ENCODE measurements at places on chromosomes 5 and 9.

DNA sequence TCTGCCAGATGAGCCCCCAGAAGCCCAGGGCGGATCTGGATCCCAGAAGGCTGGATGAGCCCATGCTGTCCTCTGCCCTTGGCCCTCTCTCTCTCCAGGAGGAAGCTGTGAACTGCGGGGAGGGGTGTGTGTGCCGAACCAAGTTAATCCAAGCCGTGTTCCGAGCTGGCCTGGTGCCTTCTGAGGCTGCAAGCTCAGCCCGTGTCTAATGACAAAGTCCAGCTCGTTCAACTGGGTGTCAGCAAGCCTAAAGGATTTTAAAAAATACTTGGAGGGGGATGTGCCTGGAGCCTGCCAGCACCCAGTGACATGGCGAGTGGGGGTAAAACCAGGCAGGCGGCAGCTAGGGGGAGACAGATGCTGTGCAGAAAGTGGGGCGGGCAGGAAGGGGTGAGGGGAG lies 8.0 kb downstream of the STC2 start:
- DNase-seq, result no peak

- DNase-seq, result no peak
These were observed 322.4 kb downstream of the TMEM161B start for GRCh38 chr5:87946271-87946670.

GRCh38 chr5:114387433-114387832 lies 25.6 kb downstream of the KCNN2 start:
- no peak for DNase-seq

DNA sequence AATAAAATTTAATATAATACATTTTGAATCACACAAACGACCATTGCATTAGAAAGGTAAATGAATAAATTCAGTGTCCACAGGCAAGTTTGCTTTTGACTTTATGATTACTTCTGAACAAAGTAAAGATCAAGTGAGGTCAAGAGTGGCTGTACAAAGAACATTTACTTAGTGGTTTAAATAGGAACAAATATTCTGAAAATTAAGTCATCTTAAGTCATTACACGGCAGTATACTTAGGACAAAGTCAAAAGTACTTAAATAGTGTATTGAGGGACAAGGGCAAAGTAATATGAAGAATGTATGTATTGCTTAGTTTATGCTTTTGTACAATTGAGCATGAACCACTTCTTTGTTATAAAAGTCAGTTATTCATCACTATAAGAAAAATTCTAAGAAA lies 1511.2 kb upstream of the CDH9 start:
- DNase-seq, result no peak

- no peak for DNase-seq
These were observed 74.5 kb downstream of the XRCC4 start for GRCh38 chr5:83151821-83152220.

DNA sequence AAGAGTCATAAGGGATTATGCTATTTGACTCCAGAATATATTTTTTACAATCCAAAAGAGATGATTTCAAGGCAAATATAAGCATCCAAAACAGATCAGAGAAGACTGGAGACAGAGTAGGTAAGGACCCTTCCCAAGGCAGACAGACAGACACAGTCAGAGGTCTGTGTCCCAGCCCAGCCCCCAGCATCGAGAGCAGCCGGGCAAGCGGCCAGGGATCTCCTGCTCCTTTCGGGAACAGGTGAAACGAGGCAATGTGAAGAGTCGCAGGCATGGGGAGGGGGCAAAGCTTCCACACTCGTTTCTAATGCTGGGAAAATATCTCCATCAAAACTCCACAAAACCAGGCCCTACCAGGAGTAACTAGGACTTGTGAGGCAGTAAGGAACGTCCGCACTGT lies 5.8 kb downstream of the PAEP start:
- no peak for DNase-seq

- DNase-seq, result no peak
These were observed 118.7 kb upstream of the NEK6 start for GRCh38 chr9:124139001-124139400.

- no peak for DNase-seq
These were observed 8.0 kb downstream of the SYNPO start for GRCh38 chr5:150648294-150649107.

DNA sequence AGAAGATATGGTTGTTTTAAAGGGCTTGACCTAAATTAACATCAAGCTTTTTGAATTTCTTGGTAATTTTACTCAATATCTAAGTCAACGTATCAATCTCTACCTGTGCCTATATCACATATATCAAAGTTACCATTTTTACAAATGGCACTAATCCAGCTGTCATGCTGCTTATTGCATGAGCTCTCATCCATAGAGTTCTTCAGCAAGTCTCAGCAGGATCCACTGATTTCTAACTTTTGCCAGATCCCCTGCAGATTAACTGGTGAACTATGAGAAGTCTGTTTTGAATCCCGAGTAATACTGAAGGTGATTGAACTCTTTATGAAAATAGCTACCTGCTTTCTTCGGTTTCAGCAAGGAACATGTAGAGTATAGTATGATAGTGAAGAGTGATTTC lies 1239.8 kb upstream of the ACO1 start:
- no peak for DNase-seq

DNA sequence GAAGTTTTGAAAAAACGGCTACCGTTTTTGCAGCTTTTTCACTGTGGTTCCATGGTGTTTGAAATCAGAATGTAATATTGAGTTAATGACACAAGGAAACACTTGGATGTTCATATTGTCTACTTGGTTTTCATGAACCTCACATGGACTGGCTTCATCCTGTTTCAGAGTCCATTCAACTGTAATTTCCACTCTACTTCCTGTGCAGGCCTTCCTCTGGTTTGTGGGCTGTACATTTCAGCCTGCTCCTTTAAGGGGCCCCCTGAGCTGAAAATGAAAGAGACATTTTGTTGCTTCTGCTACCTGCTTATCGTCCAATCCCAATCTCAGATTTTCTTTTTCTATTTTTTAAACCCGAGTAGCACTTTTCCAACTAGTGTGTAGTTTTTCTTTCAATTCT lies 41.8 kb upstream of the CDKN2B start:
- DNase-seq, result peak; percentile 30

- no peak for DNase-seq
These were observed 94.7 kb downstream of the FGF10 start for GRCh38 chr5:44294516-44294915.

GRCh38 chr5:38257308-38258041 lies 884 bp upstream of the EGFLAM start:
- DNase-seq, result no peak

GRCh38 chr5:32953694-32954093 lies 242.6 kb downstream of the NPR3 start:
- no peak for DNase-seq

- no peak for DNase-seq
These were observed 73.3 kb upstream of the SARDH start for GRCh38 chr9:133811471-133811870.

DNA sequence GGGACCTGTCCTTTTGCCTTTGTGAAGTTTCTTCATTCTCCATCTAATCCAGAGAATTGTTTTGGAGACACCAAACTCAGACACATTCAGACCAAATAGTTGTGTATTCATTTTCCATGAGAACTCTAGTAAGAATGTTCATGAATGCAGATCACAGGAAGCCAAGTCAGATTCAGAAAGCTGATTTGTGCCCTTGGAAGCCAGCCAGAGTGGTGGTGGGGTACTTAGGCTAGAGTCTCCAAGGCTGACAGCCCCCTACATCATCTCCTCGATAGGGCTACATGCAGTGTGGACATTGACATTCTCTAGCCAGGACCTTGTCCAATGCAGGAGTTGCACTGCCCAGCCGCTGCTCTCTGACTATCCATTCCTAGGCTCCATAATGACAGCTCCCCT lies 137.6 kb downstream of the UGCG start:
- no peak for DNase-seq

DNA sequence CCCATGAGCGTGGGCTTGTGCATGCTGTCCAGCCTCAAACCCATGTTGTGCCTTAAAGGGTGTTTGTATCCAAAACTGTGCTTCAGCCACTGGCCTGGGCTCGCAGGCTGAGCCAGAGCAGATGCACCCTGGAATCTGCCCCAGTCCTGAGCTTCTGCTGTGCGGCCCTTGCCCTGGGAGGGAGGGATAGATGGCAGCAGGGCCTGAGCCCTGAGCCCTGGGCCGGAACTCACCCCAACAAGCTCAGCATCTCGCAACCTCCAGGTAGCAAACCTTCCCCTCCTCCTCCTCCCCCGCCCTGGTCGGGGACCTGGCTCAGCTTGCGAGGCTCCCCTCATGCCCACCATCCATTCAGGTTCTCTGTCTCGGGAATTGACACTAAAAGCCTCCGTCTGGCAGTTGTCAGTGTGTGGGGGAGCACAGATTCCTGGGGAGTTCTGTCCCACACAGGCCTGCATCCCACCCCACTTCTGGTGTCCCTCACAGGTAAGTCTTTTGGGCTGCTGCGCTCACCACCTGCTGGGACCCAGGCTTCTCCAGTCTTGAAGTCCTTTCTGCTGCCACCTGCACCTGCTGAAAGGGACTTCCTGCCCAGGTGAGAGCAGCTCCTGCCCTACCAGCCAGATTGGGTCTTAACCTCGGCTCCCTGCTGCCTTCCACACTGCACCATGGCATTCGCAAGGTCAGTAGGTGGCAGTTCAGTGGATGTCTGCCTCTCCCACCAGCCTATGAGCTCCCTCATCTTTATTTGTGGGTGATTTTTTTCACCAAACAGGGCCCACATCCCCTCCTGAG lies 55.2 kb upstream of the OLFM1 start:
- DNase-seq, result no peak

- DNase-seq, result no peak
These were observed 114.1 kb downstream of the CDK5RAP2 start for GRCh38 chr9:120465685-120466407.

DNA sequence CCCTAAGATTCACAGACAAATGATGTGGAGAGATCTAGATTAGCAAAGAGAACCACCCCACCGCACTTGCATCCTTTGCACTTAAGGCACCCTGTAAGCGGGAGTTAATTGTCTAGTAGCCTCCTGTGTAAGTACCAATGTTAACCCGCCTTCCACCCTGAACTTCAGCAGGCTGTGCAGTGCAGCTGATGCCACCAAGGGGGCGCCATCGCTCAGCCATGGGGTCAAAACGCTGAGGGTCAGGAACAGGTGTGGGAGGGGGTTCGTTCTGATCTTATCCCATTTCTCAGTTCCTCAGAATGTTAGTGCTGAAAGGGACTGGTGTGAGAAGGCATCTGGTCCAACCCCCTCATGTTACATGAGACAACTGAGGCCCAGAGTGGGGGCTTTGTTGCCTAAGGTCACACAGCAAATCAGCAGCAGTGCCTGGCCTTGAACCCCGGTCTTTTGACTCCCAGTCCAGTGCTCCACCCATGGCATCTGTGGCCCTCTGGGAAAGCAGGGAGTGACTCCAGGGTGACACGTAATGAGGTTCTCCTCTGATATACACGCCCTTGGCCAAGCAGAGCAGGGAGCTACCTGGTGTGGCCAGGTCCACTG lies 57.3 kb downstream of the CYFIP2 start:
- no peak for DNase-seq

DNA sequence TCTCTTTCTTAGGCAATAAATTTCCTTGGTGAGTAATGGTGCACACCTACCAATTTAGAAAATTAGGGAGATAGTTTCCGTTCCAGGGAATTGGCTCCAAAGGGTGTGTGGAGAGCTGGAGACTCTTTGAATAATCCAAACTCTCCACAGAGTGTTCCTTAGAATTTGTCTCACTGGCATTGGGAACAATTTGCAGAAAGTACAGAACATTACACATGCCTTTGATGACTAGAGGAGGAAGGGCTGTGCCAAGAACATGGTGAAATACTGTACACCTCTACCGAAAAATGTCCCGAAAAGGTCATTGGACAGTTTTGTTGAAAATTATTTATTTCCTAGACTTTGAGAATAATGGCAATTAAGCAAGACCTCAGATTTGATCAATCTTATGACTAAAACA lies 214.2 kb upstream of the MPDZ start:
- DNase-seq, result no peak

- no peak for DNase-seq
These were observed 4.3 kb upstream of the QRFP start for GRCh38 chr9:130900701-130901497.

DNA sequence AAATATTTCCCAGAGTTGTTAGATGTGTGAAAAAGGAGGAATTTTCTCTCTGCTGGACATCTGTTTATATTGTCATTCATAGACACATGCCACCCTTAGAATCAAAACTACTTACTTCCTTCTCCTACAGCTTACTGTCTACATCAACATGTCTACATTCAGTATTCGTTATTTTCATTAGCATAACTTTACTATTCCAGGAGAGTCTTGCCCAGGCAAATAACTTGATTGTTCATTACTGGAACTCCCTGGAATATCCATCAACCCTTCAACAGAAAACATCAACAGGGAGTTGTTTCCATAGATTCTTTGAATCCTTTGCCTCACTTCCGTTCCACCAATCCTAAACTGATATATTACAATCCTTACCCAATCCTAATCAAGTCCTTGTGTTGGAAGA lies 457.5 kb upstream of the ZNF608 start:
- no peak for DNase-seq

GRCh38 chr9:130237076-130237475 lies 28.5 kb upstream of the HMCN2 start:
- no peak for DNase-seq

- no peak for DNase-seq
These were observed 86.0 kb upstream of the NR5A1 start for GRCh38 chr9:124593200-124593599.

GRCh38 chr5:144084971-144085370 lies 85.5 kb downstream of the YIPF5 start:
- DNase-seq, result no peak

DNA sequence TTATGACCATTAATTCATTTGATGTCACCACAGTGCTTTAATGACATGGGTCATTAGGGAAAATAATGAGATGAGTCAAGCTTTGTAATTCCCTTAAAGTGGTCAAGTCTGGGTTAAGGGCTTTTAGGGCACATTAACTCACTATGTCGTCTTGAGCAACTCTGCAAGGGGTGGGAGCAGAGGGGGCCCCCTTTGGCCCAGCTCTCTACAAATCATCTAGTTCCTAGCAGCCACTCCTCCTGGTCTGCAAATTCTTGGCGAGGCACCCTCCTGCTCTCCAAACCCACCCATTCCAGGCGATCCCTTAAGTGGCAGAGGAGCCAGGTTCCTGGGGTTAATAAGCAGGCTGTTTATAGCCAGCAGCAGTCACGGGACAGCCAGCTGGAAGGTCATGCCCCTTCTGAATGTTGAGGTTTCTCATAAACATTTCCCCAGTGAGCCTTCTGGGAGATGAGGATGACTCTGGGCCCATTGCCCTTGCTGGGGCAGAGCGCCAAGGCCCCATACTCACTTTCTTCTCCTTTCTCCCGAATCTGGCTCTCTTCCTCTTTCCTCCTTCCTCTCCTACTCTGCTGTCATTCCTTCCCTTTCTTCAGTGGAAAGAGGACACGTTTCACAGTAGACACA lies 14.3 kb upstream of the GPX3 start:
- no peak for DNase-seq

- no peak for DNase-seq
These were observed 118.9 kb upstream of the NMUR2 start for GRCh38 chr5:152523964-152524363.

- DNase-seq, result peak; percentile 97
These were observed at the start of gene DNAJB5 for GRCh38 chr9:34989003-34989945. DNAJB5 (plus strand) TSS chr9:34989745; CDS start chr9:34990631, 886 bp downstream.

DNA sequence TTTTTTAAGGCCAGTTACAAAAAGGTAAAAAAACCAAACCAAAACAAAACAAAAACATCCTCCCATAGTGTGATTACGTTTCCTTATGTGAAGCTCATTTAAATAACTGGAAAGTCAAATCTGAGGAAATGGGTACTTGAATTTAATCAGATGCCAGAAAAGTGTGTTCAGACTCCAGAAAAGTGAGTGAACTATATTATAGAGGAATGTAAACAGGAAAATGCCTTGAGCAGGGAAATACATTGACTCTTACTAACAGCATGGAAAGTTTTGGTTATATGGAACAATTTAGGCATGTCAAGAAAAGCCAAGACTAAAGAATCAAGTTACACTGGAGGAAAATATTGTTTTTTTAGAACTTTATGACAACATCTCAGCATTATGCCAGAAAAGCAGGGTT lies 37.8 kb upstream of the RNF20 start:
- DNase-seq, result no peak

Measured in activated naive CD8-positive, alpha-beta T cell treated with anti-CD3 and anti-CD28 coated beads for 36 hours (primary cell).